ENCODE measurements at places on chromosomes 5 and 9.

DNA sequence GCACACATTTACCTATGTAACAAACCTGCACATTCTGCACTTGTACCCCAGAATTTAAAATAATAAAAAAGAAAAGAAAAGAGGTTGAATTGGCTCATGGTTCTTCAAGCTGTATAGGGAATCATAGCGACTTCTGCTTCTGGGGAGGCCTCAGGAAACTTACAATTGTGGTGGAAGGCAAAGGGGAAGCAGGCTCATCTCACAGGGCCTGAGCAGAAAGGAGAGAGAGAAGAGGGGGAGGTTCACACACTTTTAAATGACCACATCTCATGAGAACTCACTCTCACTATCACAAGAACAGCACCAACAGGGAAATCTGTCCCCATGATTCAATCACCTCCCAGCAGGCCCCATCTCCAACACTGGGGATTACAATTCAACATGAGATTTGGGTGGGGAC lies 214.6 kb downstream of the CDK5RAP2 start:
- no peak for DNase-seq

DNA sequence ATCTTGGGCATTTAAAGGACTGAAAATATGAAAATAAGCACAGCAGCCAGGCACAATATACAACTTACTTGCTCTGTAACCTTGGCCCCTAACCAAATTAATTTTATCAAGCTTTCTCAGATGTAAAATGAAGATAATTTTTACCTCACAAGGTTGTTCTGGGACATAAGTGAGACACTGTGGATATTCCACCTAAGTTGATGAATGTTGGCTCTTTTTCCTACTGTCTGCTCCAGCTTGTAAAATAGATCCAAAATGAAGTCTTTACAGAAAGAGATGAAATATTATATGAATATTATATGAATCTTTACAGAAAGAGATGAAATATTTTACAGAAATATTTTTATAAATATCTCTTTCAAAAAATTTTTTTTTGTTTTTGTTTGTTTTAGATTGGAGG lies 270.1 kb downstream of the DNAH5 start:
- DNase-seq, result no peak

DNA sequence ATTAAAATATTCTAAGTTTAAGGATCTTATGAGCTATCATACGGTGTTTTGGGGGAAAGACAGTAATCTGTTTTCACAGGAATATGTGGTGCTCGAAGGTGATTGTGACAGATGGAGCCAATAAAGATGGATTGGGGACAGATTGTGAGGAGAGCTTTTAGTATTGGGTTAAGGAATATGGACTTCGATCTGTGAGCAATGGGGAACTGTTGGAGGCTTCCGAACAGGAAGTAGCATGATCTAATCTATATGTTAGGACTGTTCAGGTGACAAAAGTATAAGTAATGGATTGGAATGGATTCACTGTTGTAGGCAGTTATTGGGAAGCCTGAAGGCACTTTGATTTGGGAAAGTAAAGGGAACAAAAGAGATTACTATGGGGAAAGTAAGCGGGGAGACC lies 7.4 kb upstream of the ELL2 start:
- DNase-seq, result no peak

DNA sequence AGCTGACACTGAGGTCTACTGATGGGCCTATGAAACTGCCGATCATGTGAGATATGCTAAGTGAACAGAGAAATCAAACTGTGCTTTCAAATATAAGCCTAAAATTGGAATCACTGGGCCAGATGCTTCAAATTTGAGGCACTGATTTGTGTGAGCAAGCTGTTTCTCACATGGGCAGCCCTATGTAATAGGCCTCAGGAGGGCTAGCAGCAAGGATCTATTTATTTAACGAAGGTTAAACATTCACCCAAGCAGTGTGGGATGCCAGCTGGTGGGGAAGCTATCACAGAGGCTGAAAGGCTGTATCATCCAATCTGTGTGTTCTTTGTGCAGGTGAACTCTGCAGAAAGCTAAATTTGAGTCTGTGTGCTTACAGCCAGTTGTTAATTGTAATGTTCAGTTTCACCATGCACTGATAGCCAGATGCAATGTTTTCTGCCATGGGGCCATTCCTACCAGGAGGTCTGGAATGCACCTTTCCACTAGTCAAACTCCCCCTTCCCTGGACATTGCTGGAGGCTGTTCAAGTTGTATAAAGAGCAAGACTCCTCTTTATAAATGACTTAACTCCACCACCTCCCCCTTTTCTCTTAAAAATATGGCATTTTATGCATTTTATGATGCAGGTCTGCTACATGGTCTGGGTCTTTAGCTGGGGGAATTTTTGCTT lies 228.9 kb downstream of the SH3GL2 start:
- DNase-seq, result no peak

DNA sequence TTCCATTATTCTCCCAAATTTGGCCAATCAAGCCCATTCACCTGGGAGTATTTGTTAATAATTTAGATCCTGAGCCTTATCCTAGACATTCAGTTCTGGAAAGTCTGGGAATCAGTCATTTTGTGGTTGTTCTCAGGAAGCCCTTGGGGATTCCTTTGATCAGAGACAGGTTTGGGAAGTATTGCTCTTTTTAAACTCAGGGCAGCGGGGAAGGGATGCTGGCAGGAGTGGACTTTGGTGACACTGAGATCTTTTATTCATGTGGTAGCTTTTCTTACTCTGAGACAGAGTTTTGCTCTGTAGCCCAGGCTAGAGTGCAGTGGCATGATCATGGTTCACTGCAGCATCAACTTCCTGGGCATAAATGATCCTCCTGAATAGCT lies 586.9 kb downstream of the RAB3C start:
- no peak for DNase-seq

DNA sequence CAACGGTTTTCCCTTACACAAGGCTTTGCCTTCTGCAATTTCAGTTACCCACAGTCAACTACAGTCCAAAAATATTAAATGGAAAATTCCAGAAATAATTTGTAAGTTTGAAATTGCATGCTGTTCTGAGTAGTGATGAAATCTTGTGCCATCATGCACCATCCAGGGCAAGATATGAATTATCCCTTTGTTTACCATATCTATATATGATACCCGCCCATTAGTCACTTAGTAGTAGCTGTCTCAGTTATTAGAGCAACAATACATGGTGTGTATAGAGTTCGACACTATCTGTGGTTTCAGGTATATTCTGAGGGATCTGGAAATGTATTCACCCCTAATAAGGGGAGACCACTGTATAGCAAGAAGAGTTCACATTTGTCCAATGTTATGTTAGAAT lies 29.4 kb downstream of the ERBIN start:
- no peak for DNase-seq

DNA sequence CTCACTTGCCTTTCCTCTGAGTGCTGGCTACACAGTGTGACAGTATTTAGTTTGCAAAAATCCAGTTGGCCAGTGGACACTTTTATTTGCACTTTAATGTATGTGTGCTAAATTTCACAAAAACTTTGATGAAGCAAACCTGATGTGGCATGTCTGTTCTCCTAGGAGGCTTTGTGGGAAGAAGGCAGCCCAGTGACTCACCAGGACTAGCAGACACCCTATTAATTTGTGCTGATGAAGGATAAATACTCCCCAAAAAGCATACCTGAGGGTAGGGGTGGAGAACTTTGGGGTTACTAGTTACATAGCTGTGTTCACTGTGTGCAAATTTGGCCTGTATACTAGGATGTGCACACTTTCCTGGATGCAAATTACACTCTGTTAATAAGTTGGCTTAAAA lies 39.3 kb upstream of the IPPK start:
- DNase-seq, result no peak

GRCh38 chr5:84058561-84058960 lies 326.1 kb downstream of the EDIL3 start:
- no peak for DNase-seq

GRCh38 chr5:16304846-16305245 lies 125.3 kb upstream of the MARCHF11 start:
- DNase-seq, result no peak

DNA sequence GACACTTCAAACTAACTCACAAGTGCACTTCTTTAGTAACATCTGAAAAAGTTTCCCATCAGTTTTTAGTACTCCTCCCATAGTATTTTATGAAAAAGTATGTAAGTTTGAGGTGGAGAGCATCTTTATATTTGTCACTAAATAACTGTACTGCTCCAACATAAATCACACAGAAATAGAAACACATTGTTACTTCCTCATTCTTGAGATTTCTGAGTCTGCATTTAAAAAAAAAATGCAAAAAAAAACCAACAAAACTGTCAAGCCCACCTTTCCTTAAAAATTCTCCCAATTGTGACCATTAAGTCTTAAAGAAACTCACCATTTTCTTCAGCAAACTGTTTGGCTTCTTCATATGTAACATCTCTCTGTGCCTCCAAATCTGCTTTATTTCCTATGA lies 18.7 kb downstream of the RAB14 start:
- DNase-seq, result no peak

GRCh38 chr5:154895606-154896561 lies 37.5 kb downstream of the CNOT8 start:
- no peak for DNase-seq

Measured in RKO (cell line).